Stimulated activated CD8-positive, alpha-beta memory T cell treated with anti-CD3 and anti-CD28 coated beads, Interleukin-7, amount 100 ng/mL, for 4 hours (primary cell): ENCODE measurements at places on chromosomes 1 and 21.

DNA sequence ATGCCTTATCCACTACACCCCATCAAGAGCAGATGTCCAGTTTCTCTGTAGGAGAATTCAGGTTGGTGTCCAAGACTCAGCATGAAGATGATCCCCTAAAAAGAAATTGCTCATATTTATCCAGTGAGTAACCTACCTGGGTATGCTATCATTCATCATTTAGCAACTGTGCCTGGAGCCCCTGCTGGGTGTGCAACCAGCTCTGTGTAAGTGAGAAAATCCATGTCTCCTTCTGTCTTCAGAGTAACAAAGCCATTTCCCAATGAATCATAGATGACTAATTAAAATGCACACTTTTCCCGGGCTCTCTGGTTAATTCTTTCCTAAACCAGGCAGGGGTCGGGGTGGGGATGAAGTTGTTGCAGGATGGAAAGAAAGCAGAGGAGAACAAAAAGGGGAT, 35.8 kb downstream of the OLFML3 start:
- no peak for DNase-seq

DNA sequence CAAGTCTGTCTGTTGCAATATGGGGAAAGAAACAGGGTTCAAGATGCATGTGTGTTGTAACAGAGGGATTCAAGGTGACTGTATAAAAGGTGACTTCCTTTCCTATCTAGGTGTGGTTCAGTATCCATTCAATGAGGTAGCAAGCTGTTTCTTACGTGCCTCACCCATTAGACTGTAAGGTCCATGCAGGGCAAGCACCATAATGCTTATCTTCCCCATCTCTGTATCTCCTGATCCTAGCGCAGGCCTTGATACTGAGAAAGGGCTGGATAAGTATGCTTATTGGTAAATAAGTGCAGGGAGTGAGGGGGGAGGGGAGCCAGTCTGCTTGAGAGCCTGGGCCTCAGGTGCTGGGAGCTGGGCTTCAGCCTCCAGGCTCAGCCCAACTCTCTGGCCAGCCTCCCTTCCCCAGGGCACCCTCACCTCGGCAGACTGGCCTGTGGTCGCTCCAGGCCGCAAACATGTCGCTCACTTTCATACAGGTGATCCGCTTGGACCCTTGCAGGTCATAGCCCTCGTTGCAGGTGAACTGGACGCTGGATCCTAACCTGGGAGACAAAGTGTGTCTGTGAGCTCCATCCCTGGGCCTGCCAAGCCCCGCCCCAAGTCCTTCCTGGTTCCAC, 44.5 kb upstream of the HMGB4 start:
- DNase-seq, result no peak

DNA sequence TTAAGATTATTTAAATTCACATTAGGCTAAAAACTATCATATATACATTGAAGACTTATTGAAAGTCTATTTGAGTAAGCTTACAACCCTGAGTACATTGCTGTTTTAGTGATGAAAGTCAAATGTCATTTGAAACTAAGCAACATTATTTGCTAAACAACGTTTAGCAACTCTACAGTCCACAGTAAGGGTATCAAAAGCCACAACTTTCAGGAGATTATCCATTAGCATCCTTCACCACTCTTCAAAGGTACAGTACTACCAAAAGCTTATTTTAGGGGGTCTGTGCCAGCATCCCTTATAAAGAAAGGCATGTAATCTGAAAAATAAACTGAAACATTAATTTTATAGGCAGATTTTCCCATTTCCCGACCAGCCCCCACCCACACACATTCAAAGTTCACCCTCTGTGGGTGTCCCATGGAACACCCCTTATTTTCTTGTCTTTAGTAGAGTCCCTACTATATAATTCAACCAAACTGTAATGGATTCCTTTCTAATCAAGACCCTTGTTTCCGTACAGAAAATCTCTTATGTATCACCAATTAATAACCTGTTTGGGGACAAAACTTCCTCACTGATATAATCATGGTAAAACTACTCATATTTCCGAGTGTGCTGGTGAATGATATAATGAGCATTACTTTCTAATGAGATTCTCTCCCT, 11.0 kb downstream of the SFPQ start:
- no peak for DNase-seq

DNA sequence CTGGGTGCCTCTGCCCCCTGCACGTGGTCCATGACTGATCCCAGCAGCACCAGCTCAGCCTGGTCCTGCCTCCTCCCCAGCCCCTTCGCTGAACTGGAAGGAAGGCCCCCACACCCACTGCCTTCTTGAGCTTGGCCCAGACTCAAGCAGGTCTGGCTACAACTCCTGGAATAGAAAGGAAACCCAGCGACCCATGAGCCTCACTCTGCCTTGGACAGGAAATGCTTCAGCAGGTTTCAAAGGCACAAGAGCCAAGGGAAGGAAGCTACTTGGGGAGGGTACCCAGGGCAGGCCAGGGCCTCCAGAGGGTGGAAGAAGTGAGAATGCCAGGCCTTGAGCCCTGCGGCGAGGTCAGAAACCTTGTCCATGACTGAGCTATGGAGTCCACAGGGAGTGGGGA, 35.9 kb upstream of the RD3 start:
- no peak for DNase-seq

- DNase-seq, result no peak
Observed at GRCh38 chr21:37532868-37533780, 166.6 kb downstream of the DYRK1A start.

- no peak for DNase-seq
Observed at GRCh38 chr21:44269090-44269489, 7.4 kb upstream of the DNMT3L start.

DNA sequence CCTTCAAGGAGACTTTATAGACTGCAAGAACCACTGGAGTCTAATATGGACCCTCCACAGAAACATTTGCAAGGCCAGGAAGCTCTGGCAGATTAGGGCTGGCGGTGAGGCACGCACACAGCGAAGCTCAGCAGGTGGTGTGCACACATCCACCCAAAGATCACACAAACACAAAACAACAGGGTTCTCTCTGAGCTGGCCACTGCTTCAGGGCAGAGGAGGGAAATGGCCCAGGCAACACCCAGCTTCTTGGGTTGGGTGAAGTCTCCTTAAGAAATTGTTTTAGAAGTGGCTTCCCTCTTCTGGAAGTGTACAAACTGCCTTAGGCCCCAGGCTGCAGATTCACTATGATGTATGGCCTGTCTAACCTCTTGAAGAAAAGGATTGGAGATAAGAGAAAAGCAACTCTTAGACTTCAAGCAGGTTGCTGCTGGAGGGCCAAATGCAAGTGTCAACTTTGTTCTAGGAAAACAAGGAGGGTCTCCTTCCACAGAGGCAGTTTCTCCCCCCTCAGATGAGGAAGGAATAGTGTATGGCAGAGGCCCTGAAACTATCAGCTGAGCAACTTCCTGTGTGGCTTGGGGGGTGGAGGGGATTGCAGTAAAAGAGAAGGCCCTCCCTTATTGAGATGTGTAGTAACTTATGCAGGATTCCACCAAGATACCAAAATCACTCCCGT, 2.0 kb downstream of the RCSD1 start:
- no peak for DNase-seq

DNA sequence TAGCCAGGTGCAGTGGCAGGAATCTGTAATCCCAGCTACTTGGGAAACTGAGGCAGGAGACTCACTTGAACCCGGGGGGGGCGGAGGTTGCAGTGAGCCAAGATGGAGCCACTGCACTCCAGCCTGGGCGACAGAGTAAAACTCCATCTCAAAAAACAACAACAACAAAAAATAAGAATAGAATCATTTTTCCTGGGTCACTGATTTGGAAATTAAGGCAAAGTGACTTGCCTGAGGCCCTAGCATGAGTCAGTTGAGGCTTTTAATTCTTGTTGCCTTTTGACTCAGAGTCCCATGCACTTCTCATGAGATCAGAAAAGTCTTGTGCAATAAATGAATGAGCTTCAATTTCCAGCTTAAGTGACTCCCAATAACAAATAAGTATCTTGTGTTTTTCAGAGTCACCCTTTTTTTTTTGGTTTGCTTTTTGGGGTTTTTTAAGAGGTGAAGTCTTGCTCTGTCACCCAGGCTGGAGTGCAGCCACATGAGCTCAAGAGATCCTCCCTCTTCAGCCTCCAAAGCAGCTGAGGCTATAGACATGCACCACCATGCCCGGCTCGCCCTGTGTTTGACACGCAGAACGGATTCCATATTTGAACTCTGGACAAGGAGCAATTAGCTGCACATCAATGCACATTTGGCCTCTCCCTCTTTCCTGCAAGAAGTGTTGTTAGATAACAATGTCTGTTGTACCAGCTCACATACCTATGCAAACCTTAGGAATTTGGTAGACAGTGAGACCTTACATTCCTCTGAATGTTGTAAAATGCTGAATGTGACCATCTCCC, 3.4 kb upstream of the PLEKHM2 start:
- no peak for DNase-seq

- no peak for DNase-seq
Observed at GRCh38 chr21:20026543-20026942, 971.7 kb upstream of the NCAM2 start.

GRCh38 chr1:121458291-121459048, 273.7 kb downstream of the SRGAP2C start:
- DNase-seq, result no peak

DNA sequence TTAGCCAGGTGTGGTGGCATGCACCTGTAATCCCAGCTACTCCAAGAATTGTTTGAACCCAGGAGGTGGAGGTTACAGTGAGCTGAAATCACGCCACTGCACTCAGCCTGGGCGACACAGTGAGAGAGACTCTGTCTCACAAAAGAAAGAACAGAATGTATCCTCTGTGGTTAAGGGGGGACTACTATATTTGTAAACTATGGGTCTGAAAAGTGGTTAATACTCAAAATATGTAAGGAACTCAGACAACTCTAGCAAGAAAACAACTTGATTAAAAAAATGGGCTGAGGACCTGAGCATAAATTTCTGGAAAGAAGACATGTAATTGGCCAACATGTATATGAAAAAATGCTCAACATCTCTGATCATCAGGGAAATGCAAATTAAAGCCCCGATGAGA, 11.2 kb downstream of the FNBP1L start:
- no peak for DNase-seq

GRCh38 chr1:152442301-152442700, 28.2 kb upstream of the CRNN start:
- DNase-seq, result no peak

DNA sequence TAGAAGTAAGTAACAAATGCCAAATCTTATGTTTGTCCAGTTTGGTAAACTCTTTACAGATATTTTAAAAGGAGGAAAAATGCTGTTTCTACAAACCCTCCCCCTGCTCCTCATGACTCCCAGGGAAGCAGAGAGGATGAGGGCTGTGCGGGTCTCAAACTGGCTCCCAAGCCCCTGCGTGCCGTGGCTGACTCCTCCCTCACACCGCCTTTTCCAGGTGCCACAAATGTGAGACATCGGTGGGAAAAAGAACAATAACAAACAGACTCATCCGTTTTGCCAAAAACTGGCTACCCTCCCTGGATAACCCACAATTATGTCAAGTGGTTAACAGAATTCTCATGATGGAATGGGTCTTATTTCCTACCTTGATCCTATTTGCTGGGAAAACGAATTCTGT, 594.6 kb downstream of the PTPRU start:
- no peak for DNase-seq
